Effector memory CD8-positive, alpha-beta T cell (primary cell): ENCODE measurements at places on chromosomes 6 and 20.

DNA sequence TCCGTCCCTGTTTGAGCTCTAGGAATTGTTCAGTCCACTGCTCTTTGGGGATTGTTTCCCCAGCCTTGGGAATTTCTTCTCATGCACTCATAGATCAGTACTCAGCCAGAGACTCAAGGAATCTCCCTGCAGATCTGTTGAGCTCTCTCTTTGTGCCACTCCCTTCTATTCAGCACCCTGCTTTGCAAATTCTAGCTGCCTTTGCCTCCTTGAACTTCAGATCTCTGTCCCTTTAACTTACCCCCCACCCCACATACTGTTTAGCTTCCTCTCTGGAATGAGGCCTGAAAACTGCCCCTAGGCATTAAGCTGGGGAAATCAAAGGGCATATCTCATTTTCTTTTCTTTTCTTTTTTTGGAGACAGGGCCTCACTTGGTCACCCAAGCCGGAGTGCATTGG, 30.5 kb downstream of the QRSL1 start:
- peak overlapping the region; percentile 44 for H3K27ac ChIP-seq
- peaks cover 56% of the 10 kb centered on the region for H3K36me3 ChIP-seq
- no peaks in the 10 kb centered on the region for H3K27me3 ChIP-seq
- no peak for DNase-seq
- H3K4me3 ChIP-seq = no peak overlapping the region

DNA sequence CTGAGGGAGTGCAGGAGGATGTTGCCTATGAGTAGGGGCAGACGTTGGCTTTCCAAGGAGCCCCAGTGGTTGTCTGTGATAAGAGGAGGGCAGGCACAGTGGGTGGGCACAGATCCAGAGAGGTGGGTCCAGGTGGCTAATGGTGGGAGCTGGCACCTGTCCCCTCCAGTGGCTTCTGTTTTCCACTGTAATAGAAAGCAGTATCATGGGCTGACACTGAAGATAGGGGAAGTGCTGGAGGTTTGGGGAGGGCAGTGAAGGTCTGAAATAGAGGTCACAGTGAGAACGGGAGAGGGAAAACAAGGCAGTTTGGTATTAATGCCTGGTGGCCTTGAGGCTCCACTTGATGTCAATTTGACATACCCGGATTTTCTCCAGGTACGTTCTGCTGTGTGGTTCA, 10.5 kb upstream of the TXNDC5 start:
- H3K27me3 ChIP-seq = peaks cover 16% of the 10 kb centered on the region
- H3K36me3 ChIP-seq = no peaks in the 10 kb centered on the region
- no peak overlapping the region for H3K27ac ChIP-seq
- DNase-seq = no peak
- H3K4me1 ChIP-seq = no peaks in the 10 kb centered on the region
- H3K4me3 ChIP-seq = no peak overlapping the region

DNA sequence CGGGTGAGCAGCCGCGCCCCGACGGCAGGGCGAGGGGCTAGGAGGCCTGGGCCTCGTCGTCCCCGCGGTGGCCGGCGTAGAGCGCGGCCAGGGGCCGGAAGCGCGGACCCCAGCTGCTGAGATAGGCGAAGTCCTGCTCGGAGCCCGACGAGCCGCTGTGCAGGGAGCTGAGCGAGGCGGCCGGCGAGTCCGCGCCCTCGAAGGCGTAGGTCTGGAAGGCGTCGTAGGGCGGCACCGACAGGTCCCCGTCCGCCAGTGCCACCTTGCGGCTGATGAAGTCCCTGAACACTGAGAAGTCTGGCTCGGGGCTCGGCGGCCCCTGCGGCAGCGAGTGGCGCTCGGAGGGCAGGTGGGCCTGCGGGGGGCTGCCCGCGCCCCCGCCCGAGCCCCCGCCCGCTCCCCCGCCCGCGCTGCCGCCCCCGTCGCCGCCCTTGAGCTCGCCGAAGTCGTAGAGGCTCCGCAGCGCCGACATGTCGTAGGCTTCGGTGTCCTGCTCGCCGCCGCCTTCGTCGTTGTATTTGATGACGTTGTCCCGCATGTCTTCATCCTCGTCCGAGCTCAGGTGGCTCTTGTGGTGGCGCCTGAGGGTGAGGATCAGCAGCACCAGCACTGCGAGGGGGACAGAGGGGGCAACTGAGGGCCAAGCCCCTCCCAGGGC, 56.5 kb downstream of the CD40 start:
- H3K4me1 ChIP-seq = no peaks in the 10 kb centered on the region
- peaks cover 71% of the 10 kb centered on the region for H3K27me3 ChIP-seq
- H3K4me3 ChIP-seq = no peak overlapping the region
- no peak overlapping the region for H3K27ac ChIP-seq
- no peaks in the 10 kb centered on the region for H3K36me3 ChIP-seq

- H3K4me3 ChIP-seq = no peak overlapping the region
- H3K36me3 ChIP-seq = peaks cover 6% of the 10 kb centered on the region
- no peak overlapping the region for H3K27ac ChIP-seq
- DNase-seq = no peak
These were observed 192.4 kb downstream of the ZFAND3 start for GRCh38 chr6:38011937-38012336.

DNA sequence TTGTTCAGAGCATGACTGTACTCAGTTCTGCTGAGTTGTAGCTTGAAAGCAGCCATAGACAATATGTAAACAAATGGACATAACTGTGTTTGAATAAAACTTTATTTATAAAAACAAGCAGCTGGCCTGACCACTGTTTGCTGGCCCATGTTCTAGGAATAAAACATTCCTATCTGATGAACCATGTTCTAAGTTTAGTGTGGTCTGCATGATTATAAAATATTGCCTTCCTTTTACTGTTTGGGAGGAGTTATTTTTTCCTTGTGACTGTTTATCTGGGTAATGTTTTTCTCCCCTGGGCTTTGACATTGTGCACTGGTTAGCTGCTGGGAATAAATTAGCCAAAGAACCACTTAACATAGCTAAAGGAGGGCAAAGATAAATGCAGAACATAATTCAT, 55.1 kb downstream of the CDS2 start:
- H3K4me3 ChIP-seq = no peak overlapping the region
- H3K27ac ChIP-seq = no peak overlapping the region

GRCh38 chr6:85913001-85913400, 270.3 kb upstream of the SYNCRIP start:
- no peaks in the 10 kb centered on the region for H3K27me3 ChIP-seq
- H3K27ac ChIP-seq = no peak overlapping the region
- DNase-seq = no peak

DNA sequence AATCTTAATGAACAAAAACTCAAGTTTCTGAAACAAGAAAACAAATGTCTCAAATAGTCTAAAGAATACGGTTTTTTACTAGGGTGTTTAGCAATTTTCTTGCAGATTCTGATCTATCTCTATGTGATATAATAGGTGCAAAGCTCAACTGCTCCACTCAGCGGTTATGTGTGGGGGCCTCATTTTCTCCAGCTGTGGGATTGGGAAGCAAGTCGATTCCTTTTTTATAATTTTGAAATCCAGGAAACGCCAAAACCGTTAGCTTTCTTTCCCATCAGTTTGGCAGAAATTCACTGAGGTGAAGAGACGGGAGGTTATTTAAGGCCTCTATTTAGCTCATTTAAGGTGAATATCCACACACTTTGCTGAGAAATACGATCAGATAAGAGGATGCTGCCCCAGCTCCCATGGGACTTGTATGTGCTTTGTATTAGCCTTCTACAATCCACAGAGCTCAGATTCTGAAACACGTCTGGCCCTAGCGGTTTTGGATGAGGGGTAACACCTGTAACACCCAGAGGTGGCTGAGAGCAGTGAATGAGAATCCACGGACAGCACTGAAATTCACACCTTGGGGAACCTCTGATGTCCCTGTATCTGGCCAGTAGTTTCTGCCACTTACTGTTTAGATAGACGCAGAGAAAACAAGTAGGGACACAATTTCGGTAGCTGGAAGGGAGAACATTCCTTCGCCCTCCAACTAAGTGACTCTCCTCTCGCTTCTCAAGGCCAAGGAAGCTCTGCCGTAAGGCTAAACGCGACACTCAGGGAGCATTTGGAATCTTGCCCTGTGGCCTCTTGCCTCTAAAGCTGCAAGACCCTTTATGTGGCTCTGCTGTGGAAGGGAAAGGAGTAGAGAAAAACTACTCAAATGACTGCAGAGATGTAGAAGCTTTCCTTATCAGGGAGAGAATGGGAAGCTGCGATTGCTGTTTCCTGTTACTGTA, 6.5 kb upstream of the BCAS4 start:
- H3K4me1 ChIP-seq = no peaks in the 10 kb centered on the region
- no peak for DNase-seq
- H3K36me3 ChIP-seq = no peaks in the 10 kb centered on the region
- no peak overlapping the region for H3K4me3 ChIP-seq
- no peak overlapping the region for H3K27ac ChIP-seq

GRCh38 chr6:29905286-29905685, 37.0 kb upstream of the HLA-A start:
- no peak for DNase-seq
- no peaks in the 10 kb centered on the region for H3K36me3 ChIP-seq
- no peak overlapping the region for H3K4me3 ChIP-seq
- no peaks in the 10 kb centered on the region for H3K27me3 ChIP-seq

- peaks cover 3% of the 10 kb centered on the region for H3K4me1 ChIP-seq
- H3K36me3 ChIP-seq = no peaks in the 10 kb centered on the region
These were observed 103.0 kb downstream of the PLEKHG1 start for GRCh38 chr6:150702675-150703074.

GRCh38 chr20:48153523-48153922, 368.2 kb upstream of the SULF2 start:
- DNase-seq = no peak
- H3K36me3 ChIP-seq = no peaks in the 10 kb centered on the region
- H3K4me1 ChIP-seq = no peaks in the 10 kb centered on the region
- H3K4me3 ChIP-seq = no peak overlapping the region

- no peaks in the 10 kb centered on the region for H3K36me3 ChIP-seq
- H3K4me3 ChIP-seq = no peak overlapping the region
- H3K4me1 ChIP-seq = peaks cover 12% of the 10 kb centered on the region
These were observed 23.5 kb downstream of the MDGA1 start for GRCh38 chr6:37674161-37674560.

GRCh38 chr20:37353285-37353849, 7.4 kb downstream of the SRC start:
- H3K36me3 ChIP-seq = no peaks in the 10 kb centered on the region
- no peak for DNase-seq
- no peaks in the 10 kb centered on the region for H3K27me3 ChIP-seq
- peaks cover 16% of the 10 kb centered on the region for H3K4me1 ChIP-seq
- H3K4me3 ChIP-seq = no peak overlapping the region
- no peak overlapping the region for H3K27ac ChIP-seq

- no peak for DNase-seq
- H3K4me1 ChIP-seq = peaks cover 68% of the 10 kb centered on the region
- H3K27me3 ChIP-seq = no peaks in the 10 kb centered on the region
- peak overlapping the region; percentile 46 for H3K4me3 ChIP-seq
These were observed 8.5 kb downstream of the CD164 start for GRCh38 chr6:109373762-109374161.

GRCh38 chr6:168584671-168585070, 143.7 kb downstream of the SMOC2 start:
- no peak overlapping the region for H3K4me3 ChIP-seq
- no peaks in the 10 kb centered on the region for H3K36me3 ChIP-seq
- no peaks in the 10 kb centered on the region for H3K4me1 ChIP-seq
- H3K27ac ChIP-seq = no peak overlapping the region
- no peak for DNase-seq

DNA sequence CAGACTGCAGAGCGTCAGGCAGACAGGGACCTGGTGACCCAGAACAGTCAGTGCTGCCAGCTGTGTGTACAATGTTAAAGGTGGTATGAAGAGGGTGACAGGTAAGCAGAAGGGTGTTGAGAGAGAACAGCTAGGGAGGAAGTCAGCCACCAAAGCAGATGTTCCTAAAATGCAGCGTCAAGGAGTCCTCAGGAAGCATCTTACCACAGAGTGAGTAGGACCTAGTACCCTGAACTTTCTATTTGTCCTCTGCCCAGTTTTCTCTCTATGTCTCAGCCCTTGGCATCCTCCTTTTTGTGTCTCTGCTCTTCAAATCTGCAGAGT, 14.2 kb downstream of the STMND1 start:
- no peaks in the 10 kb centered on the region for H3K36me3 ChIP-seq
- no peak overlapping the region for H3K27ac ChIP-seq
- H3K4me1 ChIP-seq = no peaks in the 10 kb centered on the region

- no peaks in the 10 kb centered on the region for H3K27me3 ChIP-seq
- no peaks in the 10 kb centered on the region for H3K36me3 ChIP-seq
- H3K4me1 ChIP-seq = no peaks in the 10 kb centered on the region
- no peak overlapping the region for H3K4me3 ChIP-seq
These were observed 185.3 kb downstream of the PKHD1 start for GRCh38 chr6:51901766-51902764.

- DNase-seq = no peak
- H3K36me3 ChIP-seq = peaks cover 11% of the 10 kb centered on the region
- H3K27ac ChIP-seq = no peak overlapping the region
- H3K4me1 ChIP-seq = peaks cover 6% of the 10 kb centered on the region
These were observed 159.2 kb downstream of the GMPR start for GRCh38 chr6:16397623-16398022.

DNA sequence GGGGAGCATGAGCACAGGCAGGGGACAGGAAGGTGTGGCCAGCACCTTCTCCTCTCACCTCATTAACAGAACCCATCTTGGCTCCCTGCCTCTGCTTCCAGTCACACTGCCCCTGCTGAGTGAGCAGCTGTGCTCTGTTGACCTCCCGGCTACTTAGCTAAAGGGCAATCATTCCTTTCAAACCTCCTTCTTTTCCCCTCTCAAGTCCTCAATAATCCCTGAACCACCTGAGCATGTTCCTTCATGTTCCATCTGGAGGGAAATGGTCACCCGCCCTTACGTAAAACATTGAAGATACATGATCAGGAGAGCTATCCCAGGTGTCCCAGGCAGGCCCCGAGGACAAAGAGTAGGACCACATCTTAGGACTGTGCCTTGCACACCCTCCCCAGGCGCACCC, 21.7 kb upstream of the MRPS10 start:
- H3K36me3 ChIP-seq = peaks cover 56% of the 10 kb centered on the region
- H3K27me3 ChIP-seq = no peaks in the 10 kb centered on the region
- H3K27ac ChIP-seq = peak overlapping the region; percentile 14
- DNase-seq = no peak
- H3K4me3 ChIP-seq = no peak overlapping the region
- H3K4me1 ChIP-seq = peaks cover 11% of the 10 kb centered on the region

DNA sequence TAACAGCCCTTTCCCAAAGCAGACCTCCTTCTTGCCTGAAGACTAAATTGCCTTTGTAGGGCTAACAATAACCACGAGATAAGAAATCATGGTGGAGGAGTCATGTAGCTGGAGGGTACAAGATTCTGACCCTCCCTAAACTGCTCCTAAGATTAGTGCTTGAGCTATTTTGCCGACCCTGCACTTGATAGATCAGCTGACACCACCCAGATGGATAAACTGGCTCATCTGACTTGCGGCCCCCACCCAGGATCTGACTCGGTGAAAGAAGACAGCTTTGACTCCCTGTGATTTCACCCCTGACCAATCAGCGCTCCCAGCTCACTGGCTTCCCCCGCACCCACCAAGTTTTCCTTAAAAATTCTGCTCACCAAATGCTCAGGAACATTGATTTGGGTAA, 57.6 kb upstream of the UNC93A start:
- no peaks in the 10 kb centered on the region for H3K36me3 ChIP-seq
- no peak overlapping the region for H3K27ac ChIP-seq
- peaks cover 57% of the 10 kb centered on the region for H3K27me3 ChIP-seq
- H3K4me1 ChIP-seq = no peaks in the 10 kb centered on the region
- no peak overlapping the region for H3K4me3 ChIP-seq
